ENCODE measurements at places on chromosomes 5 and 9.
A peak's percentile ranks its signal among the peaks of the same experiment; 100 is the strongest.

DNA sequence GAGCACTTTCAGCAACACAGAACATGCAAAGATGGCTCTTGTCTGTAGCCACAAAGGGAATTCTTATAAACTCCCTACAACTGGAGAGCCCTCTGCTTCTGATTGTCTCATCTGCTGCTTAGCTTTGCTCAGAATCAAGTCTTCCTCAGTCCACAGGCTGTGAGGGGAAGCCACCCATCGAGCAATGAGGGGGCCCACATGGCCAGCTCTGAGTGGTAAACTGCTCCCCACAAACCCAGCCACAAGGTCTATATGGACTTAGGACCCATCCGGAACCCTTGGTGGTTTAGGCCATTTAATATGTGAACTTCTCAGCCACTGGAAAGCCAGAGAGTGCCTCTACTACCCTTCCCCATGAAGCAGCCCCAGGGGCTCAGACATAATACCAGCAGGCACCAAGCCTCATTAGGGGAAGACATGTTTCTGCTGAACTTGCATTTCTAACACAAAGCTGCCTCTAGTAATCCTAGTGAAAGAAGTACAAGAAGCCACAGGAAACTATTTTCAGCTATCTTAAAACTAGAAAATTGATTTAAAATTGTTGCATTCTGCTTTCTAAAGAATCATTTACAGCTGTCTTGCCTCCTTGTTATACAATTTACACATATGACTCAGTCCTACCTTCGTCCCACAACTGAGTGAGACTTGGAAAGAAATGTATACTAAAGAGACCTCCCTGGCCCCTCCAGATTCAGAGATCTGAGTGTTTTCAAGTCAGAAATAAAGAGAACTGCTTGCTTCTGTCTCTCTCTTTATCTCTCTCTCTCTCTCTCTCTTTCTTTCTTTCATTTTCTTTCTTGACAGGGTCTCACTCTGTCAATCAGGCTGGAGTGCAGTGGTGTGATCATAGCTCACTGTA, 90.2 kb downstream of the ESM1 start:
- DNase-seq: no peak

DNA sequence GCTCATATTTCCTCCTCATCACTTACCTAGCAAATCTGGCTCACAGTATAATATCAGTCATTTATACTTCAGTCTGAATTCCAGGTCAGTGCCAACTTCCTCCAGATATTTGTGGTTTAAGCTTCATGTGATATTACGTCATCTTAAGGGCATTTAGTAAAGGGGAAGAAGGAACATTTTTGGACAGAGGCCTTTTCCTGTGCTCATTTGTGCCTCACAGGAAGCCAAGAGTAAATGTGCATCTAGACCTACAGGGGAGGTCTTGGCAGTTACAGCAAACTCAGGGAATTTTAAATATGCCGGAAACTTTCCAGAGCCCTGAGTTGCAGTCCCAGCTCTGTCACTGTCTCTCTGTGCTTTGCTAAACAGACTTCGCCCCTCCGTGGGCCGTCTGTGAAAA, 12.3 kb upstream of the KCNIP1 start:
- DNase-seq: peak; percentile 47

DNA sequence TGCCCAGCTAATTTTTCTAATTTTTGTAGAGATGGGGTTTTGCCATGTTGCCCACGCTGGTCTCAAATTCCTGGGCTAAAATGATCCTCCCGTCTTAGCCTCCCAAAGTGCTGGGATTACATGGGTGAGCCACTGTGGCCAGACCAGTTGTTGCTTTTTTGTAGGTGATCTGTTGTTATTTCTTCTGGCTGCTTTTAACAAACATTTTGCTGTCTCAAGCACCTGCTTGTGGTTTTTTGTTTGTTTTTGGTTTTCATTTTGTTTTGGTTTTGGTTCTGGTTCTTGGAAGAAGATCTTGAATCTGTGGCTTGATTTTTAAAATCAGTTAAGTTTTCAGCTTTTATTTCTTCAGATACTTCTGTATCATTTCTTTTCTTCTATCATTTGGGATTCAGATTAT, 21.1 kb downstream of the ERCC6L2 start:
- no peak for DNase-seq

DNA sequence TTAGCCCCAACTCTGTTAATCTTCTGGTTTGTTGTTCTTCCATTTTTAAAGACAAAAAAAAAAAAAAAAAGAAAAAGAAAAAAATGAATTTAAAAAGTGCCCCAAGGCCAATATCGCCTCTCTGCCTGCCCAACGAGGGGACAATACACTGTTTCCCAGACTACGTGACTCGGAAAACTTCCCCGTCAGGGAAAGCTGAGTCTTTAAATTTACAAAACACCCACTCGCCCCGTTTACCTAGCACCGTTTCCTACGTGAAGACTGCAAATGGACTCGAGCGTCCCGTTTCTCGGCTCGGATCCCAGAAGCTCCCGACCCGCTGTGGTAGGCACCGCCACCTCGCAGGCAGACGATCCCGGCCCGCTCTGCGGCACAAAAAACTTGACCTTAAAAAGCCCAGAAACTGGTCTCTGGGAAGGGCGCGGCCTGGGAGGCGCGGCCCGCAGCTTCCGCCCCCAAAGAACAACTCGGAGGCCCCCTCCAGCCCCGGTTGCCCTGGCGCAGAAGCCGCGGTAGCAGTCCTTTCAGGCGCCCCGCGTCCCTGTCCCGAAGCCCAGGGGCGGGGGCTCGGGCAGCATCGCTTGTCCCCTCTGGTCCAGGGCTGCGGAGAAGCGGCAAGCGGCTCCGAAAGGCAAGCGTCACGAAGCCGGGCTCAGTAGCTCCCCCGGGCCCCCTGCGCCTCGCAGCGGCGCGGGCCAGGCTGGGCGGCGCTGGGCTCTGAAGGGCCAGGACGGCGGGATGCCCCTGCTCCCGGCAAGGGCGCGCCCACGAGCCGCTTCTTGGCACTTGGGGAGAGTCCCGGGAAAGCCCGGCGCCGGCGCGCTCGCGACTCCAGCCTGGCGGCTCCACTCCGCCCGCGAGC, at the start of gene GCNT4:
Gene GCNT4, minus strand, starts transcription at position 367 of the 862 bp plus-strand sequence. CDS start 22,521 bp downstream, outside the sequence.
- no peak for DNase-seq

DNA sequence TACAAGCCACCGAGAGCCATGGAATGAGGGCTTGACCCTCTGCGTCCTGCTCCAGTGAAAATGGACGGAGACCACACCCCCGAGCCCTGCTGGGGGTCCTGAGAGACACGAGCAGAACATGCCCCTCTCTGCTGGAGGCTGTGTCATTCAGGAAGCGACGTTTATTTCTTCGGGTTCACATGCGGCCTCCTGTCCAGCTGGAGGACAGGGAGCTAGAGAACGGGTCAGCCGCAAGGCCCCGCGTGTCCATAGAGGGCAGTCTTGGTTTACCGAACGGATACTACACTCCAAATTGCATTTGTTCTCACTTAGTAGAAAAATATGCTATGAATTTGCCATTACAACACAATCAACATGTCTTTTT, 36.1 kb downstream of the MRPL36 start:
- DNase-seq: peak; percentile 25

GRCh38 chr9:86809759-86810367, 137.4 kb downstream of the GAS1 start:
- DNase-seq: no peak

- no peak for DNase-seq
These were observed 404.6 kb upstream of the ARRDC3 start for GRCh38 chr5:91787718-91788117.

- no peak for DNase-seq
These were observed 21.9 kb downstream of the F2R start for GRCh38 chr5:76737846-76738245.

GRCh38 chr5:172806897-172807672, 27.0 kb upstream of the ERGIC1 start:
- DNase-seq: peak; percentile 77

DNA sequence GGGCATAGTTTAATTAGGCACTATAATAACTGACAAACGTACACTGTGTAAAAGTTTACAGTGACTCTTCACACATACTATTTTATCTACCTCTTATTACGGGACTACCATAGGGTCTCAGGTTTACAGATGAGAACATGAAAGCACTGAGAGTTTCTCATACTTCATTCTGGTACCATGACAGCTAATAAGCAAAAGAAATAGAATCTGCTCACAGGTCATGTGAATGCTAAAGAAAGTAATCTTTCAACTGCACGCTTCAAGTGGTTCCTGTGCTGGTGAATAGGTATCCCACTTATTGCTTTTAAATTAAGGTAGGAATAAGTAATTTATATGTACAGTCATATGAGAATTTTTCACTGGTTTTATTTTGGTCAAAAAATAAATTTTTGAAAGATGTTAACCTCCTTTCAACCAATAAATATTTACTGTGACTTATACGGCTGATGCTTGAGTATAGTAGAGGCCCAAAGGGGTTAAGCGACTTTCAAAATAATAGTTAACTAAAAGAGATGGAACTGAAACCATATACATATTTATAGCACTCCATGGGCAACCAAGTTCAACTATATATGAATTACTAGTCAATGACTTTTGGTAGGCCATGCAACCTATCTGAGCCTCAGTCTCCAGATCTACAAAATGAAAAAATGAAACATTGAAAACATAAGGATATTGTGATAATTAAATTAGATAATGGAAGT, 8.1 kb downstream of the CDKN2A start:
- no peak for DNase-seq

DNA sequence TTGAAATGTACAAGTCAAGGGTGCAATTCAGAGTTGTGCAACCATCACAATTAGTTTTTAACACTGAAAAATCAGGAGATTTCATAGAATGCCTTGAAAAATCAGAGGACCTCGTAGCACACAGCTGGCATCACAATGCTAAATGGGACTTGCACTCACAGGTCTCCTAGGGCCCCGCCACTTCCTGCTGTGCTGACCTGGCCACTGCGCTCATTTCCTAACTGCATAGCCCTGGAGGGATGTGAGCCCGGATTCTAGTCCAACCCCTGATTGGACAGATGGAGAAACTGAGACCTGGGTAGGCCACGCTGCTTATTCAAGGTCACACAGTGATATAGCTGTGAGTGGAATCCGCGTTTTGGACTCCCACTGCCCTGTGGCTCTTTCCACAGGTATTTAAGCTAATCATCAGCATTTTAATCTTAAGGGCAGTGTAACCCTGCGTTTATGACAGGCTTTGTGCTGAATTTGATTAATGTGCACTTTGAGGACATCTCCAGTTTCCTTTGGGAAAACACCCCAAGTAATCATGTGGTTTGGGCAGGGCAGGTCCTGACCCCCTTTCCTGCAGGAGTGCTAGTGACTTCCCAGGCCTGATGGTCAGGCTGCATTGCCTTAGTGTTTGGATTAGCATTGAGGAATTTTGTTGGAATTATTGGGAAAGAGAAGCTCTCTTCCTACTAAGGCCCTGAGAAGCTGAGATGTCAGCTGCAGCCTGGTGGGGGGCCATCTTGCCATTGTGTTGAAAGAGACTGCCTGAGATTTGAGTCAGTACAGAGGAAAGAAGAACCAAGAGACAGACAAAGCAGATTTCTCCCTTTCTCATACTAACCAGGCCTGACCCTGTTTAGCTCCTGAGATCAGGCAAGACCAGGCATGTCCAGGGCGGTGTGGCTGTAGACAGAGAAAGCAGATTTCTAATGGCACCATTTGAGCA, 36.2 kb downstream of the STC2 start:
- no peak for DNase-seq

GRCh38 chr5:132425009-132425937, 55.8 kb downstream of the SLC22A5 start:
- no peak for DNase-seq

DNA sequence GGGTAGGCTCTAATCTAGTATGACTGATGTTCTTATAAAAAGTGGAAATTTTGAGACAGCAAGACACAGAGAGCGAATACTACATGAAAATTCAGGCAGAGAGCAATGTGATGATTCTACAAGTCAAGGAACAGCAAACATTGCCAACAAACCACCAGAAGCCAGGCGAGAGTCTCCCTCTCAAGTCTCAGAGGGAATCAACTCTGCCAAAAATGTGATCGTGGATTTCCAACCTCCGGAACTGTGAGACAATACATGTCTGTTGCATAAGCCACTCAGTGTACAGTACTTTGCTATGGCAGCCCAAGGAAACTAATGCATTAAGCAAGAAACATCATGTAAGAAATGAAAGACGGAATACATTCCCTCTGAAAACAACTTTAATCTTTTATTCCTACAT, 52.1 kb upstream of the CCNG1 start:
- no peak for DNase-seq
